ENCODE measurements at places on chromosomes 6 and 20.

GRCh38 chr6:44470746-44471145 lies 83.2 kb downstream of the CDC5L start:
- H3K27me3 ChIP-seq, result peaks cover 14% of the 10 kb centered on the region
- H3K4me1 ChIP-seq, result peaks cover 3% of the 10 kb centered on the region
- no peak overlapping the region for H3K27ac ChIP-seq

DNA sequence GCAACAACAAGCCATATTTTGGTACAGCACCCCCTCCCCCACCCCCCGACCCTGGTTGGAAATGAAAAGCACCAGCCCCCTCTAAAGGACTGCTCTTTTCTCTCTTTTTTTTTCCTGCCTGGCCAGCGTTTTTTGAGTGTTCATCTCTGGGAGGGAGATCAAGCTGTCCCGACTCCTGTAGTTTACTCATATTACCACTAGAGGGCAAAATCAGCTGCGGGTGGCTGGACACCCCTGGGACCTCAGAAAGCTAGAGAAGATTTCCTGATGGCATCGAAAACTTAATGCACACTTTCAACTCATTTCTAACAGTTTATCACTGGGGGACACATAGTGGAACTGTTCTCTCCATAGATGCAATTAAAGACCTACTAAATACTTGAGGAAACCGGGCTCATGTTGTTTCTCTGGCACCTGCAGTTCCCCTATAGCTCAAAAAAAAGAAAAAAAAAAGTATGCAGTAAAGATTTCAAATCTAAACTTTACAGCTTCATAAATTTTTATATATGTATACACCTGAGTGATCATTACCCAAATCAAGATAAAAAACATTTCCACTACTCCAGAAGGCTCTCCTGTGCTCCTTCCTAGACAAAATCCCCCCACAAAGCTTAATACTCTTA lies 24.4 kb downstream of the CNBD2 start:
- no peak for DNase-seq
- peaks cover 5% of the 10 kb centered on the region for H3K4me1 ChIP-seq
- H3K36me3 ChIP-seq, result no peaks in the 10 kb centered on the region
- peaks cover 20% of the 10 kb centered on the region for H3K27me3 ChIP-seq
- no peak overlapping the region for H3K27ac ChIP-seq

GRCh38 chr6:158104696-158105095 lies 63.4 kb downstream of the SERAC1 start:
- no peaks in the 10 kb centered on the region for H3K27me3 ChIP-seq
- H3K36me3 ChIP-seq, result peaks cover 26% of the 10 kb centered on the region
- H3K4me1 ChIP-seq, result no peaks in the 10 kb centered on the region
- H3K4me3 ChIP-seq, result no peak overlapping the region
- H3K27ac ChIP-seq, result no peak overlapping the region
- DNase-seq, result no peak

- H3K4me1 ChIP-seq, result peaks cover 2% of the 10 kb centered on the region
- H3K27ac ChIP-seq, result no peak overlapping the region
- peaks cover 12% of the 10 kb centered on the region for H3K27me3 ChIP-seq
- no peak overlapping the region for H3K4me3 ChIP-seq
Observed at GRCh38 chr6:132132924-132133639, 181.9 kb upstream of the CCN2 start.

GRCh38 chr6:46525583-46525982 lies 34.3 kb upstream of the RCAN2 start:
- H3K4me1 ChIP-seq, result no peaks in the 10 kb centered on the region
- H3K27me3 ChIP-seq, result peaks cover 4% of the 10 kb centered on the region
- no peak overlapping the region for H3K27ac ChIP-seq
- no peaks in the 10 kb centered on the region for H3K36me3 ChIP-seq
- DNase-seq, result no peak

DNA sequence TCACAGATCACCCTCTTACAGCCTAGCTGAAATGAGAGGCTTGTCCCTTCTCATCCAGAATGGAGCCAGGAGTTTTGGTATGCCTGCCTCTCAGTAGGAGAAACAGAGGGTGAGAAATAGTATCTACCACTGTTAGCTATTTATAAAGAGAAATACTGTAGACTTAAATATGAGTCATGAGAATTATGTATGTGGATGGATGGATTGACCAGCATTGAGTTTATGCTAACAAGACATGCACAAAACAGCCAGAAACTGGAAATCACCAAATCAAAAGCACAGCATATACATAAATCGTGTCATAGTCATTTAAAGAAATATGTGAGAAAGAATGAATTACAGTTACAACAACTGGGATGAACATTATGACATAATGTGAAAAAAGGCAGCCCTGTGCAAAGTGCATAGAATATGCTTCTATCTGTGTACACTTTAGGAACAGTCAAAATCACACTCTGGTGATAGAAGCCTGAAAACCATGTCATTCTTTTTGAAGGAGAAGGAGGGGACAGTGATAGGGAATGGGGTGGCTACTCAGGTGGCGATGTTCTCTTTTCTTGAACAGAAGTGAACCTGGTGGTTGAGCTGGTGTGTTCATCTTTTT lies 79.8 kb upstream of the KIF25 start:
- no peak for DNase-seq
- H3K4me1 ChIP-seq, result no peaks in the 10 kb centered on the region
- peaks cover 17% of the 10 kb centered on the region for H3K36me3 ChIP-seq
- H3K27ac ChIP-seq, result no peak overlapping the region
- H3K27me3 ChIP-seq, result no peaks in the 10 kb centered on the region

GRCh38 chr6:41555326-41556300 lies 9.4 kb downstream of the FOXP4 start:
- H3K27ac ChIP-seq, result no peak overlapping the region
- peaks cover 2% of the 10 kb centered on the region for H3K36me3 ChIP-seq
- no peak for DNase-seq
- H3K4me1 ChIP-seq, result peaks cover 9% of the 10 kb centered on the region
- H3K4me3 ChIP-seq, result no peak overlapping the region

GRCh38 chr20:62112368-62112767 lies 9.9 kb upstream of the LSM14B start:
- no peak for DNase-seq
- H3K4me3 ChIP-seq, result no peak overlapping the region

DNA sequence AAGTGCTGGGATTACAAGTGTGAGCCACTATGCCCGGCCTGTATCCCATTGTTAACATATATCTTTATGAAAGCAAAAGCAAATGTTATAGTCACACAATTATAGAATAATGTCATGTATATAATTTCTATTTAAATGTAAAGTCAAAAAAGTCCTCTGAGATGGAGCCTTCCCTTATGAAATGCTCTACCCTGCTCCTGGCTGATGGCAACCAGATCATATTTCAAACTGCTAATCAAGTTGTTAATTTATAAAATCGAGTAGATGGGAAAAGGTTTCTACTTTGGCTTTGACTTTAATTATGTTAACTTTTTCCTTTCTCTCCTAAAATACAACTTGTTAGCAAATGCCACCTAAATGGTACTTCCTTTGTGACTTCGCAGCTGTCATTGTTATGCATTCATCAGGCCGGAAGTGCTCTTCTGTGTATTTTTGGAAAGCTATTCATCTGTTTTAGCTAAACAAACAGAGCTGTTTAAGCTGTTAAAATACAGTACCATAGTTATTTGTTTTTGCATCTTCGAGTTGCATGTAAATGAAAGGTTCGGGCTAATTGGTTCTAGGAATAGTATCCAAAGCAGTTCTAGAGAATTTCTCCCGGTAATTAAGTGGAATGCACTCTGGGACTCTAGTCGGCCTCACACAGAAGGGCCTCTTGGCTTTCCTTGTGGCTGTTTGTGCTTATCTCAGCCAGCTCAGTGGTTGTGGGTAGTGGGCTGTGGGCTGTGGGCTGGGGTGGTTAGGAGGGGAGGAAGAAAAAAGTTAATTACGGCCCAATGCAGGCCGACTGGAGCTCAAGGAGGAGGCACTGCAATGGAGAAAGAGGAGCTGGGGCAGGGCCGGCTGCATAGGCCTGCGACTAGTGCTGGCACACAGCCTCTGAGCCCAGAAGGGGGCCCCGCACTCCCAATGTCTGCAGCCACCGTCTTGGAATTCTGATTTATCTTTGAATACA lies 34.8 kb downstream of the SLC35D3 start:
- peaks cover 23% of the 10 kb centered on the region for H3K27me3 ChIP-seq
- H3K4me3 ChIP-seq, result no peak overlapping the region
- H3K4me1 ChIP-seq, result peaks cover 5% of the 10 kb centered on the region
- no peaks in the 10 kb centered on the region for H3K36me3 ChIP-seq

DNA sequence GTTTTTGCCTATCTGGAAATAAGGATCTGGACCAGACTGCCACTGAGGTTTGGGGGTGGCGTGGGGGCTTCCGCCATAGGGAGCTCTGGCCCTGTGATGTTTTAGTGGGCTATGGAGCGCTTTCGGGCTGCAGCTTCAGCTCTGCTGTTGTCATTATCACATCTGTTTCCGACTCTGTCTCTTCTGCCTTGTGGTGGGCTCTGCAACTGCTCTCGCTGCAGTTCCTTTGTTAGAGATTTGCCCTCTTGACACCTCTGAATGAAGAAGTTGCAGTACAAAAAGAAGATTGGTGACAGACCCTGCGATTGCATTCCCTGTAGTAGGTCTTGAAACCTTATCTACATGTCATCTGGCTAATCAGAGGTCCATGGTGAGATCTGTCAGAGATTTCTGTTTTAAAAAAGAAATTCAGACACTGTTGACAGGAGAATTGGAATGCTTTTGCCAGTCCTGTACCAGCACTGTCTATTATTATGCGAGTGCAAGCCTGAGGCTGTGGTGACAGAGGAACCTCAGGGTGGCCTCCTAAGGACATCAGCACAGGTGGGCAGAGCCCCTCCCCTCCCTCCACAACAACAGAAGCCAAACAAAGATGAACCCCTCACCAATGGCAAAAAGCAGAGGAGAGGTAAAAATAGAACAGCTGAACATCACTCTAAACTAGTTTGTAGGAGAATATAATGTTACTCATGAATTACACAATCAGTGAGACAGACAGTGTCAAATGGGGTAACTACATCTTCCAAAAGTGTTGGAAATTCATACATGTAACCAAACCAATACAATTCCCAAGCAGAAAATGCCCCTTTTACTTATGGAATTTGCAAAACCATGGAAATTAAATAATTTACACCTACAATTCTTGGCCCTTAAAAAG lies 63.5 kb upstream of the DEFB112 start:
- H3K27ac ChIP-seq, result no peak overlapping the region
- no peaks in the 10 kb centered on the region for H3K36me3 ChIP-seq
- no peaks in the 10 kb centered on the region for H3K27me3 ChIP-seq
- H3K4me3 ChIP-seq, result no peak overlapping the region

DNA sequence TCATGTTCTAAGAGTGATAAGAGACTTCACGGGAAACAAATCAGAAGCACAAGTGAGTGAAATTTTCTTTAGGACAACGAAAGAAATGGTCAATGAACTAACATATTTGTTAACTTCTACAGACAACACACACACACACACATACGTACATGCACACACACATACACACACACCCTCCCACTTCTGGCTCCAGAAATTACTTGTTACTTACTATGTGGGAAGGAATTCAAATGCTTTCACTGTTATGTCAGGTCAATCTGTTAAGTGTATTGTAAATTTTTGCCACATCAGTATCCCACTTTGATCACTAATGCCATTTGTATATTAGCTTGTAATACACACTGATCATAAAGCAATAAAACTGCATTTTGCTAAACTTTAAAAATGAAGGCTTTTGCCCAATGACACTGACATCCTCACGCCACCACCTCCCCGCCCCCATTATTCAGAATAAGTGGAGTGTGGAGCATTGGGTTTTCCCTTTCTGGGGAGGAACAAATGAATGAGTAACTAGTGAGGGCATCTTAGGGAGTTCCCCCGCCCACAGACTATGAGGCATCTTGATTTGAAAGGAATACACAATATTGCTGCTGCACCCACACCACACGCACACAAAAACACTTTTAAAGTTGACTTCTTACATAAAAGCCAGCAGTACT lies 76.2 kb downstream of the ATXN1 start:
- peaks cover 35% of the 10 kb centered on the region for H3K4me1 ChIP-seq
- no peak for DNase-seq
- H3K27ac ChIP-seq, result no peak overlapping the region
- H3K27me3 ChIP-seq, result no peaks in the 10 kb centered on the region
- H3K4me3 ChIP-seq, result no peak overlapping the region

DNA sequence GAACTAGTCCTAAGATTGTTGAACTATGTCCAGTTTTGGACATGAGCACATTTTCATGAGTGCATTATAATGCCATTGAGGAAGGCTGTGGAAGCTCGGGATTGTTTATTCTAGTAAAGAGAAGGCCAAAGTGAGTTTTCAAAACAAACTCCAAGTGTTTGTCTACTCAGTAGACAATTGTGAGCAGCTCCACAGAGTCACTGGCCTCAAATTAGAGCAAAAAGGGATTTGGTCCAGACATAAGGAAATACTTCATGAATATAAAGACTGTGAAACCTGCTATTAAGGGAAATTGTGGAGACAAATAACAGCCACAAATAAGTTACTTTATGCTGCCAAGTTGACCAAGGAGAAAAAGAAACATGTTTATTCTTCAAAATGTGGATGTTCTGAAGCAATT lies 42.6 kb upstream of the PREP start:
- no peak for DNase-seq
- H3K4me3 ChIP-seq, result no peak overlapping the region
- no peaks in the 10 kb centered on the region for H3K4me1 ChIP-seq
- no peaks in the 10 kb centered on the region for H3K36me3 ChIP-seq

Measured in activated naive CD8-positive, alpha-beta T cell treated with anti-CD3 and anti-CD28 coated beads, Interleukin-2, amount 10 ng/mL, durations not matched to agents 7 days and 5 days (primary cell).